ENCODE measurements at places on chromosomes 3 and 15. TPM values are rescaled to one million over a fixed set of nuclear protein-coding genes. Genes with fewer than 3 reads are reported as not detected.

GRCh38 chr15:22845289-22845900, 6.9 kb downstream of the NIPA2 start:
- DNase-seq: no peak

- no peak for DNase-seq
These were observed 20.5 kb downstream of the EAF2 start for GRCh38 chr3:121855555-121855954.

DNA sequence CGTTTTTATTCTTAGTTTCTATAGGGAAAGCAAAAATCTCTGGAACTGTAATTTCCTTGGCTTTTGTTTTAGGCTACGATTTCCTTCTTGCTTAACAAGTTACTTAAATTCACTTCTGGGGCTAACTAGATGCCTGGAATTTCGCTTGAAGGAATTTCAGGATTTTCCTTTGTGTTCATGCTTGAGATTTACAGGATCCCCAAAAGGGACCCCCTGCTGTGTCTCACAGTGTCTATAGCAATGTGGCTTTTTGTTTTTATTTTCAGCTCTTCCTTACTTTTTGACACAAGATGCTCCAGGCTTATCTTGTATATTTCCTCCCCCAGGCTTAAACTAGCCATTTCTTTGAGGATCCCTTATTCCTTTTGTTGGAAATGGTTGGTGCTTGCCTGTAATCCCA, 95.5 kb upstream of the DPPA4 start:
- no peak for DNase-seq

DNA sequence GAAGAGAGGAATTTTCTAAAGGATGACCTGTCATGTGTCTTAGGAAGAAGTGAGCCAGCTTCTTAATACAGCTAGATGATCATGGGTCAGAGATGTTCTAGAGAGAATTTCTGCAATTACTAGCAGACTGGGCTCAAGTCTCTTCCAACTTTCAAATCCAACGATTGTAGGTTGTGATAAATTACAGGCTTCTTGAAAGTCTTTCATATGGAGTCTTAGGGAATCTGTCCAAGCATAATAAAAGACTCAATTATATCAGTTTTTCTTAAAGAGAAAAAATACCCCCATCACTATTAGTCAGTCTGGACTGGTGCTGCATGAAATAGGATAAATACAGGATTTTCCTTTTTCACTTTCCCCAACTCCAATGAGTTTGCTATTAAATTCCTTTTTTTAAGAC, 59.1 kb downstream of the DRD3 start:
- no peak for DNase-seq

- DNase-seq: no peak
These were observed 33.3 kb downstream of the SLC25A36 start for GRCh38 chr3:140974900-140975299.

Gene CISH
- 23.2 TPM for polyA plus RNA-seq

Gene MST1R
- polyA plus RNA-seq: 0.68 TPM

Gene ERC2
- not detected for polyA plus RNA-seq

Gene EFHB
- 1.3 TPM for polyA plus RNA-seq

Data from immature natural killer cell (primary cell).